ENCODE measurements at places on chromosomes 2 and 18. TPM values are rescaled to one million over a fixed set of nuclear protein-coding genes. Genes with fewer than 3 reads are reported as not detected.

The CRYGD gene
- total RNA-seq = not detected

The PRKAG3 gene
- not detected for total RNA-seq

The POTEI gene
- total RNA-seq = 1.8 TPM

The RAD51AP2 gene
- total RNA-seq = 1.2 TPM

The NEMP2 gene
- 13.8 TPM for total RNA-seq

The RAB6D gene
- total RNA-seq = 0.11 TPM

The ACMSD gene
- not detected for total RNA-seq

The DSG2 gene
- total RNA-seq = 50.5 TPM

The ANKRD62 gene
- 0.15 TPM for total RNA-seq

The LHCGR gene
- total RNA-seq = not detected

The KIF1A gene
- 41.1 TPM for total RNA-seq

The IL36B gene
- total RNA-seq = not detected

The CPLX4 gene
- 0.12 TPM for total RNA-seq

The SKOR2 gene
- not detected for total RNA-seq

The IL1A gene
- 3.2 TPM for total RNA-seq

The FEV gene
- not detected for total RNA-seq

The RFTN2 gene
- total RNA-seq = 8.2 TPM

The DES gene
- total RNA-seq = not detected

The CPO gene
- not detected for total RNA-seq

The ABCA12 gene
- not detected for total RNA-seq

The ANKRD30B gene
- total RNA-seq = not detected

The NAT8 gene
- not detected for total RNA-seq

The LYG1 gene
- total RNA-seq = 0.53 TPM
